ENCODE measurements at places on chromosomes 6 and 20.

GRCh38 chr6:90175627-90176538, 120.8 kb downstream of the BACH2 start:
- no peak for DNase-seq

DNA sequence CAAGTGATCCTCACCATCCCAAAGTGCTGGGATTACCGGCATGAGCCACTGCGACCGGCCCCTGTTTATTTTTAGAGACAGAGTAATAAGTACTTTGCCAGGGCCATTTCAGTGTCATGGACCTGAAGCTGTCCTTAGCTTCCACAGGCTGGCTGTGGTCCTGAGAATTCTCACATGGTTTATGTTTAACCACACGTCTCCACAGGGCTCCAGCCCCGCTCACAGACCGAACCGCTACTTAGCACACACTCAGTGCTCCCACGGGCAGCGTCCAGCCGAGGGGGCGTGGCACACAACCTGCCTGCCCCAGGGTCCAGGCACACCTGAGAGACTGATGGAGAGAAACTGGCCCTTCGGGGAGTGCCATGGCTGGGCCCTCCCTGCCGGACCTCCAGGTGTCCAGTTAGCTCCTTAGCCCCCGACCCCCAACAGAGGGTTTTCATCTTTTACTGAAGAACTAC, 11.7 kb downstream of the ACSS1 start:
- no peak for DNase-seq

DNA sequence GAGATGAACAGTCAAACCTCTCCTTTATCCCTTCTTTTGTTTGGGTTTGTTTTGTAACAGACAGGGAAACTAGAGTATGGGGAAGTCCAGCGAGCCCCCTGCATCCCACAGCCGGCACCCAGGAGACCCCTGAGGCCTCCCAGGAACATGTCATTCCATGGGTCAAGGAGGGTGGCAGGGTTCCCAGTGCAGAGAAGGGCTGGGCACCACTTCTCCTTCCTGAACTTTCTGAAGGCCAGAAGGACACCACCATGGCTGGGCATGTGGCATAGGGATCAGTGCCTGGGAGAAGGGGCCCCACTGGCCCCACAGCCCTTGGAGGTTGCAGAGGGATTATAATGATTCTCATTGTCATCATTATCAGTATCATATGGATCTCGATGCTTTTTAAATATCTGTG, 13.9 kb upstream of the CST7 start:
- DNase-seq: no peak

DNA sequence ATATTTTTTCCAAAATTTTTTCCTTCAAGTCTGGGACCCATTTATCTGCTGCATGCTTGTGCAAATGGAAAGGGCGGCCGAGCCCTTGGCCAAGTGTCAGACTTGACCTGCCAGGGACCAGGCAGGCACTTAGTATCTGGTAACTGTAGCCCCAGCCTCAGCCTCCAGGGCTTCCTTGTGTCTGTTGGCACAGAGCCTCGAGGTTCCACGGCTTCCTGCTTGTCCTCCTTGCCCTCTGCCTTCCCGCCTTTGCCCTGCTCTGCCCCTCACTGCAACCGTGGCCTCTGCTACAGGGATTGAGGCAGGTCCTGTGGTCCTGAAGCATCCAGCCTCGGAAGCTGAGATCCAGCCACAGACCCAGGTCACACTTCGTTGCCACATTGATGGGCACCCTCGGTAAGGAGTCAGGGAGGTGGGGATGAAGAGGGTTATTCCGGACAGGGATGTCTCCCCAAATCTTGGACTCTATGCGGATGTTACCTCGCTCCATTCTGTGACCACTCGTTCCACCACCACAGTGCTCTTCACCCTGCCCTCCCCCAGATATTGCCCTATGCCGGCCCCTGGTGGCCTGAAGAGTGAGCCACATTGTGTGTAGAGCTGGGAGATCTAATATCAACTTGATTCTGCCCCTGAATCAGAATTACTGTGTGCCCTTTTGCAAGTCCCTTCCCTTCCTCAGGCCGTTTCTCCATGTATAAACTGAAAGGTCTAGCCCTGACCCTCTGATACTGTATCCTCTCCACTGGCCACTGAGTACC, 41.5 kb upstream of the SRF start:
- DNase-seq: no peak

DNA sequence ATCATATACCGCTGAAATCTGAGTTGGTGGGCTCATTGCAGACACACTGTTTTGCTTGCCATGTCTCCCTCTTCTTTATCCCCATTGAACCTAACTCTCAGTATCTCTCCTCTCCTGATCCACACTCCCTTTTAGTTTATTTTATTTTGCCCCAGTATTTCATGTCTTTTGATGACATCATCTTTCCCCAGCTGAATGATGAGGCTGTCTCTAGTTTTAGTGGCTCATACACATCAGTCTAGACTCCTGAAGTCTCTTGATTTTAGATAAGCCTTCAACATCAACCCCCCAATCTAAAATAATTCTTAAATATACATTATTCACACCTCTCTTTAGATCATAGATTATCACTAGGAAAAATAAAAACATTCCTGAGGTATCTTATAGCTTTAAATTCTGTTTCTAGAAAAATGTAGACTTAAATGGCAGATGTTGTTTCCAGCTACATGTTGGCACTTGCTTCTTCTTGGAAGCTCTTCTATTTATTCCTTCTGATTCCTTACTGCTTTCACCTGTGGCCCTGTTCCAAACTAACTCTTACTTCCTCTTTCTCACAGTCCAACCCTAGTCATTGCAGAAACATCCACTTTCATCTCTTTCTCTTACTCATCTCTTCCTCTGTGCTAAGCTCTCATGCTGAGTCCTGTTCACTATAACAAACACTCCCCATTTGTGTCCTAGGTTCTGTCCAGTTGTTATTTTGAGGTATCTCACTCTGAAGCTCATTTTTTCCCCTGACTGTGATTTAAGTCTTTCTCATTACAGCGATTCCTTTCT, 191.9 kb upstream of the SLC35B3 start:
- DNase-seq: no peak

GRCh38 chr6:111549746-111550145, 55.9 kb downstream of the TRAF3IP2 start:
- DNase-seq: no peak

- no peak for DNase-seq
Observed at GRCh38 chr20:40279390-40279789, 409.6 kb downstream of the MAFB start.

DNA sequence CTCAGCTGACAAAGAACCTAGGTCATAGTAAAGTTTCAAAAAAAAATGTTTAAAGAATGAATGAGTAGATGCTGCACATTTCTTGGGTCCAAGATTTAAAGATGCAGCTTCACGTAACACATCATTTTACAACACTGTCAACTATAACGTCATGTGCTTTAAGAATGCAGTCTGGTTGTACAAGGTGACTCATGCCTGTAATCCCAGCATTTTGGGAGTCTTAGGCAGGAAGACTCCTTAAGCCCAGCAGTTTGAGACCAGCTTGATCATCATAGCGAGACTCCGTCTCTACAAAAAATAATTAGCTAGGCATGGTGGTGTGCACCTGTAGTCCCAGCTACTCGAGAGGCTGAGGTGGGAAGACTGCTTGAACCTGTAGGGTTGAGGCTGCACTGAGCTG, 21.9 kb downstream of the SLC17A5 start:
- no peak for DNase-seq

GRCh38 chr6:155850408-155850841, 394.8 kb upstream of the NOX3 start:
- DNase-seq: no peak

GRCh38 chr20:32445539-32446273, 87.6 kb downstream of the ASXL1 start:
- DNase-seq: no peak

DNA sequence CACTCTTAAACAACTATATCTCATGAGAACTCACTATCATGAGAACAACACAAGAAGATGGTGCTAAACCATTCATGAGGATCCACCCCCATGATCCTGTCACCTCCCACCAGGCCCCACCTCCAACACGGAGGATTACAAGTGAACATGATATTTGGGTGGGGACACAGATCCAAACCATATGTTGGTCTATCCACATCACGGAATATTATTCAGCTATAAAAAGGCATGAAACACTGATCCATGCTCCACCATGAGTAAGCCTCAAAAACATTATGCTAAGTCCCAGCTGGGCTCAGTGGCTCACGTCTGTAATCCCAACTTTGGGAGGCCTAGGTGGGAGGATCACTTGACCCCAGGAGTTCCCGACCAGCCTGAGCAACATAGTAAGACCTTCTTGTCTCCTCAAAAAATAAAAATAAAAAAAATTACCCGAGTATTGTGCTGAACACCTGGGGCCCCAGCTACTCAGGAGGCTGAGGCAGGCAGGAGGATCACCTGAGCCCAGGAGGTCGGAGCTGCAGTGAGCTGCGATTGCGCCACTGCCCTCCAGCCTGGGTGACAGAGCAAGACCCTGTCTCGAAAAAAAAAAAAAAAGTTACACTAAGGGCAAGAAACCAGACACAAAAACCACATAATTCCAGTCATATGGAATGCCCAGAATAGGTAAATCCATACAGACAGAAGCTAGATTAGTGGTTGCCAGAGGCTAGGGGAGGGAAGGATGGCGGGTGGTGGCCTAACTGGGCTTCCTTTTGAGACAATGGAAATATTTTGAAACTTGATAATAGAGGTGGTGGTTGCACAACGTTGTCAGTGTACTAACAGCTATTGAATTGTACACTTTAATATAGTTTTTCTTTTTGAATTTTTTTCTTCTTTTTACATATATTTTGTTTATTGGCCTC, 43.1 kb downstream of the ZNF217 start:
- DNase-seq: no peak

DNA sequence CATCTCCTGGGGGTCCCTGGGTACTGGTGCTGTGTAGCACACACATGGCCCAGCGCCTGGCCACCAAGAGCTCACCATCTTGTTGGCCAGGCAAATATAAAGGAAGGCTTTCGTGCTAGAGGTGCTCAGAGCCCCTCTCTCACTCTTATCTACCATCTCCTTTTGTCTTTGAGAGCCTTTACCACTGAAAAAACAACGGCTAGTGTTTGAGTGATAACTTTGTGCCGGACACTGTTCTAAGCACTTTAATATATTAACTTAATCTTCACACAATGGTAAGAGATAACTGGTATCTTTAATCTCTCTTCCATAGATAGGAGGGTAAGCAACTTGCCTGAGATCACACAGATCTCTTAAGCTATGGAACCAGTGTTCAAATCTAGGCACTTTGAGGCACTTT, 21.5 kb upstream of the ARHGAP18 start:
- no peak for DNase-seq

DNA sequence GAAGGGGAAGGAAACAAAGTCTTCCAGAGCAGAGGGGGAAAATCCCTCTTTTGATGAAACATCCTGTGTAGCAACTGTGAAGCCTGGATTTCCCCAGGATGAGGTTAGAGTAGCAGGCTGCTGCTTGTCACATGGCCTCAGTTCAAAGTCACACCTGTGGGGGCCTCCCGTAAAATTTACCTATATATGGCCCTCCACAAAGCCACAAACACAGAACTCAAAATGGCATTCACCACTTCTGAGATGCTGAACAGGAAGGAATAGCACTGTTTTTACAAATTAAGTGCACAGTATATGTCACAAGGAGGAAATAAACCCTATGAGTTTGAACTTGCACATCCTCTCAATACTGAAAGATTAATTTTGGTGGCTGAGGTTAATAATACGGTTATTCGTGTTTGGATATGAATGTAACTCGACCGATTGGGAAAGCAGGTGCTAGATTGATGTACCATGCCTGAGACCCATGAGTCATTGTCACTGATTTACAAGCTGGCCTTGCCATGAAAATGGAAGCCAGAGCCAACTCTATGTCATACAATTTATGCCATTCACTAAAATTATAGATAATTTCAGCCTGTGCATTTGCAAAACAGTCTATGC, 70.6 kb downstream of the SGK1 start:
- peak; percentile 99 for DNase-seq

DNA sequence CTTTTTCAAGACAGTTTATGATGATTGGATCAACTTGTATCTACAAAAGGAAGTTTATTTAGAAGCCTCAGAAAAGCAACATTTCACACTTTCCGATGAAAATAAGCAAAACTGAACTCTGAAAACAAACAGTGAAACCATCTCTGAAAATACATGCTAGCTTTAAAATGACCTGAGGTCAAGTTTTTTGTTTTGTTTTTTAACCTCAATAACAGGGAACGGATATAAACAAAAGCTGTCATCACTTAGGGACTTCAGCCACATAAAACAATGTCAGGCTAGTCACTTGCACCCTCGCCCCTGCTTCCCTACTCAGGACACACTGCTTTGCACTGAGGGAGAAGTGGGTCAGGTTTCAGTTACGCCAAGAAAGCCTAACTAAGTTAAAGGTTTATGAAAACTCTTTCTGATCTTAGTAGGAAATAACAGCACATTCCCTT, 11.6 kb downstream of the BACH2 start:
- DNase-seq: no peak

- DNase-seq: no peak
Observed at GRCh38 chr20:17137692-17138091, 89.1 kb upstream of the PCSK2 start.

- no peak for DNase-seq
Observed at GRCh38 chr6:31468311-31468710, 29.6 kb upstream of the MICB start.

DNA sequence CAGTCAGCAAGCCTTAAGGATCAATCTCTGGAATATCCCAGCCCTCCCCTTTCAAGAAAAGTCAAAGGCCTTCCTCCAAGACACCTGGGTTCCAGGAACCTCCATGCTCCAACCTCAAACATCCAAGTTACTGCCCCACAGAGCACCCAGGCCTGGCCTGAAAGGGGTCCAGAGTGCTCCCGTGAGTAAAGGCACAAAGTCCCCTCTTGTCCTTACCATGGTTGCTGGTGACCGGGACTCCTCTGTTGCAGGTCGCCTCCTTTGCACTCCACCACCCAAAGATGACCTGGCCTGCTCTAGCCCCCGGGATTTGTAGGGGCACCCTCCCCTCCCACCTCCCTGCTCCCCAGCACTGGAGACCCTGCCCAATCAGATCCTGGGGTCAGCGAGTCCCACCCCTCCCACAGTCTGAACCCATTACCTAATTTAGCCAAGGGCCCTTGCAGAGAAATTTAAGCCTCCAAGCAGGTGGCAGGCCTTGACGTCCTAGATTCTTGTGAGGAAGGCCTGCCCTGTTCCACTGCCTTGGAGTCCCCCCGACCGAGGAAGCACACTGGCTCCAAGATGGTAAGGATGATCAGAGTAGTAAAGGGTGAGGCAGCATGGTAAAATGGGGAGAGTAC, at the start of gene TNNC2:
Gene TNNC2, minus strand, starts transcription at position 283 of the 623 bp plus-strand sequence. Its CDS starts 64 bp downstream, at position 219.
- no peak for DNase-seq

DNA sequence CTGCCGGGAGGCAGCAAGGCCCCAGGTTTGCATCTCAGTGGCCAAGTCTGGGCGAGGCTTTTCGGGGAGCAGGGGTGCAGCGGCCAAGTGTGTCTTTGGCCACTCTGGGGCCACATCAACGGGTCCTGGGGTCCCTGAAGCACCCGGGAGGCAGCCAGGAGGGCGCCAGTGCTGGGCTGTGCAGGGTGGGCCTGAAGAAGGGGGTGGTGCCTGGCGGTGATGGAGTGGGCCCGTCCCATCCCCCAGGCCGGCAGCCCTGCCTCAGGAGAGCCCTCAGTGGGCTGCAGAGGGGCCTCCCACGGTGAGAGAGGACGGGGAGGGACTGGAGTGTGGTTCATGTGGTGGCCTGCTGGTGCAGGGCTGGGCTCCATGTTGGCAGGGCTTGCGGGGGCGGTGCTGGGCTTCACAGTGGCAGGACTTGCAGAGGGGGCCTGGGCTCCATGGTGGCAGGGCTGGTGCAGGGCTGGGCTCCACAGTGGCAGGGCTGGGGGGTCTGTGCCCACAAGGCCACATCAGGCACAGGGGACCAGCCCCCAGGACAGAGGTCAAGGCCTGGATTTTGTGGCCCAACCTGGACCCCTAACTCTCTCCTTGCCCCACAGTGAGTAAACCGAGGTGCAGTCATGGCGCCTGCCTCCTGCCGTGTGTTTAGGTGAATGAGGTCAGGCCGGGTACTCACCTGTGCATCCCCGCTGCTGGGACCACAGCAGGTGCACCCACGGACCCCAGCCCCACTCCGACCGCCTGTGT, 10.5 kb upstream of the BHLHE23 start:
- DNase-seq: no peak
